SJSA1 (cell line): ENCODE measurements at places on chromosomes 2 and 18.
A peak's percentile ranks its signal among the peaks of the same experiment; 100 is the strongest.

DNA sequence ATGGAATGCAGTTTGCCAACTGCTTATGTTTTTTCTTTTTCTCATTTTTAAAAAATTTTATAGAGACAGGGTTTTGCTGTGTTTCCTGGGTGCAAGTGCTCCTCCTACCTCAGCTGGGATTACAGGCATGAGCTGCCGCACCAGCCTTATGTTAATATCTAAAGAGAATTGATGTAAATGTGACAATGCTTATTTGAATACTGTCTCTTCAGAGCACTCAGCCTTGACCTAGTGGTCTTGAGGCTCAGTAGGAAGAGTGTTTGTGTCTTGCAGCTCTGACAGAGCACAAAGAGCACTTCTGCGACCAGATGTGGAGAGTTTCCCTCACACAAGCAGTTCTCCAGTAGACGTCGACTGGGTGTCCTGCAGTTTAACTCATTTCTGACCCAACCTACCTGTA is 55.3 kb downstream of the ARHGEF4 start:
- no peak for DNase-seq

DNA sequence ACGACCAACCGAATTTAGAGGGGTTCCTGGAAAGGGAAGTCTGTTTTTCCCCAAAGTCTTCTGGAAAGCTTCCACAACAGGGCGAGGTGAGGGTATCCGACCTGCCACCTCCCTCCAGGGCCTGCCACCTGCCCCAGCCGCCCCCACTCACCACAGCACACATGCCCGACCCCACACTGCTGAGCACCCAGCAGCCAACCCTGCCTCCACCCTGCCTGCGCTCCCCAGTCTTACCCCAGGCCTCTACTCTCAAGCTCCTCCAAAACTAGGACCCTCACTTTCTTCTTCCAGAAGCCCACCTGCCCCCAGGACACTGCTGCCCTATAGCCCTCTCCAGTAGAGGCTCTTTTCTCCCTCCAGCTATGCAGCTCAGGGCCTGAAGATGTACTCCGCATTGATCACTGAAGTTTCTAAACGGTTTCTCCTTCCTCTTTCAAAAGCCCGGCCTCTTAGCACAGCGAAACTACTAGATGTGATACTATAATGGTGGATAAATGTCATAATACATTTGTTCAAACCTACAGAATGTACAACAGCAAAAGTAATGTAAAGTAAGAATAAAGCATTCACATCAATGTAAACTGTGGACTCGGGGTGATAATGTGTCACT is 128.8 kb upstream of the SLC1A4 start:
- DNase-seq = no peak

DNA sequence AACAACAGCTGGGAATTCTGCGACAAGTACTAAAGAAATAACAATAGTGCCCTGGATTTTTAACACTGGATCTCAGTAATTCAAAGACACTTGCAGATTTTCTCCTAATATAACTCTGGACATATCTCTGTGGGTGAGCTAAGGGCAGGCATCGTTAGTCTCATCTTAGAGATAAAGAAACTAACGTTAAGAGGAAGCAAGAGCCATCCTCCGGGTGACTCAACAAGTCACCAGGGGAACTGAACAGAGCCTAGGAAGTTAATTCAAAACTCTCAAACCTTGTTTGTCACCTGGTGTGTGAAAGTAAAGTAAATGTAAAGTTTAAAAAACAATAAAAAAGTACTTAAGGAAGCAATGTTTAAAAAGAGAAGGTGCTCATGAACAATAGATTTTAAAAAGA is 41.6 kb upstream of the NRP2 start:
- no peak for DNase-seq

DNA sequence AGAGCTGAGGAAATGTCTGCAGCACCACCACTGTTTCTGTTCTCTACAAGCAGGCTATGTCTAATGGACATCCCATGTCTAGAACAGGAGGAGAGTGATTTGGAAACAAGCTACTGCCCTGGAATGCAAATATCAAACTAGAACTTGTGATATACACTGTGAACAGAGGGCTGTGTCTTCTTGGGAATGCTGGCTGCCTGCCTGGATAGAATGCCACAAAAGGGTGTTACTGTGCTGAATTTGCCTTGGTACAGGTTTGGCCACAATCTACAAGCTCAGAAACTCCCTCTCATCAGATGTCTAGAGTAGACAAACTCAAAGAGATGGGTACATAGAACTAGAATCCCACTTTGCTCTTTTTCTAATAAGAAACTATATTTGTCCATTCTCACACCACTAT is 170.5 kb downstream of the NYAP2 start:
- DNase-seq = no peak

DNA sequence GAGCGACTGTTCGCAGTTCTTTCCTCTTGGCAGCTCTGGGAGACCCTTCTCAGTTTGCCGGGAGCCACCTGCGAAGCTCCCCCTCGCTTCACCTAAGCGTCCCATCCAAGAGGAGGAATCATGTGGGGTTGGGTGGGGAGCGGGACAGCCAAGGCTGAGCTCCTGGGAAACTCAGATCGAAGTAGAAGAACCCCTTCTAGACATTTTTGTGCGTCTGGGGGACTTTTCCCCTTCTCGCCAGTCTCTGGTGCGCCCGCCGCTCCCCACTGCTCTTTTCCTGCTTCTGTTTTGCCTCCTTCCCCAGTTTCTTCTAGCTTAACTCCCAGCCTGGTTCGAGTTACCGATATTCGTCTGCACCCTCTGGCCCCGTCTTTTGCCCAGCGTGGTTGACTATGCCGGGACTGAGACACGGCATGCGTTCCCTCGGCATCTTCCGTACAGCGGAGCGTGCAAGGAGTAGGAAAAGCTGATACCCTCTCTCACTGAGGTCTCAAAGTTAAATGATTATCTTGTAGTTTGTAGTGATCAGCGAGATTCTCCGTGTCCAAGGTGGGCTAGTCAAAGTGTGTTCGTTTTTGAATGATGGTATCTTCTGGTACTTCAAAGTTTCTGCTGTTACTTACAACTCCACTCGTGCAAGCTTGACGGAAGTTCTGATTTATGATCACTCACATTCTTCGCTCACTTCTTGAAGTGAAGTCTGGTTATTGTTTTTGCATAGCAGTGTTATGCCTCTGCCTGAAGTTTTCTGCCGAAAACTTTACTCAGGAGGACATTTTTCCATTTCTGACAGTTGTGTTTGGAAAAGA is 664 bp downstream of the CAMKMT start:
- DNase-seq = peak; percentile 55

GRCh38 chr18:55355223-55355622 is 232.8 kb downstream of the TCF4 start:
- no peak for DNase-seq

GRCh38 chr2:174656676-174657176 is 59.1 kb upstream of the WIPF1 start:
- no peak for DNase-seq

DNA sequence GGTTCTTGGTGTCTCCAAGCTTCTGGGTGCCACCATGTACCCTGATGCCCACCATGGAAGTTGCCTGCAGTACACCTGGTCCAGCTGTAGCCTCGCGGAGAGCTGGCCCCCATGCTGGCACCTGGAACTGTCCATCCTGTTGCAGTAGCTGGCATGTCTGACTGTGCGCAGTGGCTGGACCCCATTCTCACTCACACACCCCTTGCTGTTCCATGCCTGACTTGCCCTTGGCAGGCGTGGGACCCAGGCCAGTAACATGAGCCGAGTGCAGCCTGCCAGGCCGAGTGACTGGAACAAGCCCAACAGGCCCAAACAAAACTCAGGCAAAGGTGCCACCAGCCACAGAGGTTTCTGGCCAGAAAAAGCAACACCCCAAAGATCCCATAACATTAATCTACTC is 73.8 kb downstream of the NEURL3 start:
- no peak for DNase-seq

DNA sequence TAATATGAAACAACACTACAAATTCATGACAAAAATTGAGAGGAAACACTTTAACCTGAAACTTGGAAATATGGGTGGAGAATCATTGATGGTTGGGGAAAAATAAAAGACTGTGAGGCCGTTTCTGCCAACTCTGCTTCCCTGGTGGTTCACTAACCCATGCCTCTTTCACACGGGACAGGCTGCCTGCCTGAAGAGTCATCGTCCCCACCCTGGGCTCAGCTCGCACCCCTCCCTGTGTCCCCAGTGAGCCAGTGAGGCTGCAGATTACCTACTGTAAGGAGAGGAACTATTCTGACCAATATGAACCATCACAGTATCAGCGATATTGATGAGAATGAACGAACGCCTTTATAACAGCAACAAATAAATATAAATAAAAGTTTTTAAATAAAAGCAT is 357.8 kb upstream of the CDH20 start:
- DNase-seq = no peak

DNA sequence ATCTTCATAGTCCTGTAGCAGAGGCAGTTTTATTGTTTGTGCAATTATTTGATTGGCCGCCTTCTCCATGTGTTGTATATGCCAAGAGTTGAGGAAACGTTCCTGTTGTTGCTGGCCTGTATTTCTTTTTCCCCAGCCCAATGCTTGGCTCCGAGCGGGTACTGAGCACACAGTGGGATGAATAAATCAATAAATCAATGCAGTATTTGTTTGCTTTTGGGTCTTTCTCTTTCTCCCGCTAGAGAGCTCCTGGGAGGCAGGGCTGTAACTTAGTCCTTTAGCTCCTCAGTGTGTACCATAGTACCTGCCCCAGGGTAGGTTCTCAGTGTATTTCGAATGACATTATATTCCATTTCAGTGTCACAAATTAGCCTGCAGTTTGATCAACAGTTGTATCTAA is 71.8 kb downstream of the ICOS start:
- no peak for DNase-seq

GRCh38 chr2:109330056-109330455 is 201.1 kb downstream of the SH3RF3 start:
- no peak for DNase-seq

GRCh38 chr2:150266931-150267330 is 220.5 kb downstream of the RND3 start:
- no peak for DNase-seq

GRCh38 chr2:96897491-96898134 is 27.7 kb upstream of the SEMA4C start:
- no peak for DNase-seq

- no peak for DNase-seq
These were observed 76.2 kb downstream of the FMNL2 start for GRCh38 chr2:152411154-152411553.

- no peak for DNase-seq
These were observed 25.5 kb upstream of the ALMS1 start for GRCh38 chr2:73359915-73360697.

GRCh38 chr18:41999751-42000150 is 44.7 kb downstream of the PIK3C3 start:
- DNase-seq = no peak

GRCh38 chr2:195659114-195659513 is 2.1 kb downstream of the SLC39A10 start:
- DNase-seq = no peak

DNA sequence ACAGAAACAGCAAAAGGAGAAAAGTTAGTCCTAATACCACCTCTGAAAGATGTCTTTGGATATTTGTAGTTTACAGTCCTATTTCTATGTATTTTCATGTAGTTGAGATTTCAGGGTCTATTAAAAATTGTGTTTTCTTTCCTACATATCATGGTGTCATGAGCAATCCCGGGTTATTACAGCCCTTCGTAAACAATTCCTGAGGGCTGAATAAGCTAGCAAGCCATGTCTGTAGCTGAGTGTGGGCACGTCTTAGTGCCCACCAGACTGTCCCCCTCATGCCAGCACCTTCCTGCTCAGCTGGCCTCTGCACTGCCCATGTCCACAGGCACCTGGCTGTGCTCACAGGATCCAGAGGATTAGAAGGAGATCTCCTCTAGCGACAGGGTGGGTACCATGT is 60.6 kb downstream of the CTIF start:
- no peak for DNase-seq

- DNase-seq = no peak
These were observed 253.9 kb downstream of the AGAP1 start for GRCh38 chr2:235747786-235748091.

DNA sequence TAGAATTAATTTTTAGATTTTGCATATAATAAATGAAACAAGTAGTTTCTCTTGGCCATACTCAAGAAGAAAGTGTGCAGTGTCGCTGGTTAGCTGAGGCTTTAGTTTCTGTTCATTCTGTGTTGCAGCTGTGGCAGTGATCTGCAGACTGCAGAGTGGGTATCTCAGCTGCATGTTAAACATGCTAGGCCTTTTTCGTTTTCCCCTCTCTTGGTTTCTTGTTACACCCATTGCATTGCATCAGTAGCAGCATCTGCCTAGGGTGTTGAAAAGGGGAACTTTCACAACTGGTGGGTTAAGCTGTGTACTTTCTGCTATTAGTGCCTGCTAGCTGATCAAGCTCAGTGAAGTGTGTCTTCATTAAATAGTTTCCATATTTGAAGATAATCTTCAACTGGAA is 51.3 kb downstream of the ACSL3 start:
- DNase-seq = no peak

DNA sequence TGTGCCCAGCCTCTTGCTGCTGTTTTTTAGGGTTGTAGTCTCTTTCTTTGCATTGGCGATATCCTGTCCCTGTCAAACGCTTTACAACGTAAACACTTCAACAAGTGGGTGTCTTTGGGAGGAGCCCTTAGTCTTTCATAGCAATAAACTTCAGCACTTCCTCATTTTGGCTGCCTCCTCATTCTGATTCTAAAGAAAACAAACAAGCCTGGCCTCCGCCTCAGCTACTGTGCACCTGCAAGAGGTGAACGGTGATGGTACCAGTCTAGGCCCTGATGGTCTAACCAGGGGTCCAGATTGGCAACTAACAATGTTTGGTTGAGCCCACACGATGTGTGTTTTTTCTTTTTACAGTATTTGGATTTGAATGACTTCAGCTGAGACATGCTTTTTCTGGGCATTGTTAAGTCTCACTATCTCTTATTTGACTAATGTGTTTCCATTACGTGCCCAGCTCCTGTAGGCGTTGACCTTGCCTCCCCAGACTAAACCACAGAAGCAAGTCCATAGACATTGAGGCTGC is 53.2 kb upstream of the CUL3 start:
- no peak for DNase-seq

DNA sequence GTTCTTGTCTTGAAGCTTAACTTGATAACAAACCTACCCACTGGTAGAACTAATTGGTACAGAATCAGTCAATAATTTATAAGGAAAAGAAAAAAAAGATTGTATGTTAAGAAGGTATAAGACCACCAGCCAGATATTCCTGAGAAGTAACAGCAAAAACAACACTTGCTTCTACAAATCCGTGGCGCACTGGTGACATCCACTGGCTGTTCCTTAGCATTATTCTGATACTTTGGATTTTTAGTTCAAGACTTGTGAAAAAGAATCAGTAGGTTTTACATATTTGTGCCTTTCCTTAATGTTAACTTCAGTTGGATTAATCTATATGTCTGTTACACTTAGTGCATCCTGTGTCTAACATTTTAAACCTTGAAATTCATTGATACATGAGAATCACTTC is 141.8 kb downstream of the GRB14 start:
- DNase-seq = no peak

GRCh38 chr2:191696966-191697365 is 19.0 kb downstream of the NABP1 start:
- no peak for DNase-seq
